ENCODE measurements at places on chromosomes 12 and 14.

- DNase-seq: no peak
Observed at GRCh38 chr12:71768900-71769299, 14.2 kb downstream of the RAB21 start.

GRCh38 chr12:14910090-14910915 is 24.6 kb upstream of the MGP start:
- DNase-seq: no peak

DNA sequence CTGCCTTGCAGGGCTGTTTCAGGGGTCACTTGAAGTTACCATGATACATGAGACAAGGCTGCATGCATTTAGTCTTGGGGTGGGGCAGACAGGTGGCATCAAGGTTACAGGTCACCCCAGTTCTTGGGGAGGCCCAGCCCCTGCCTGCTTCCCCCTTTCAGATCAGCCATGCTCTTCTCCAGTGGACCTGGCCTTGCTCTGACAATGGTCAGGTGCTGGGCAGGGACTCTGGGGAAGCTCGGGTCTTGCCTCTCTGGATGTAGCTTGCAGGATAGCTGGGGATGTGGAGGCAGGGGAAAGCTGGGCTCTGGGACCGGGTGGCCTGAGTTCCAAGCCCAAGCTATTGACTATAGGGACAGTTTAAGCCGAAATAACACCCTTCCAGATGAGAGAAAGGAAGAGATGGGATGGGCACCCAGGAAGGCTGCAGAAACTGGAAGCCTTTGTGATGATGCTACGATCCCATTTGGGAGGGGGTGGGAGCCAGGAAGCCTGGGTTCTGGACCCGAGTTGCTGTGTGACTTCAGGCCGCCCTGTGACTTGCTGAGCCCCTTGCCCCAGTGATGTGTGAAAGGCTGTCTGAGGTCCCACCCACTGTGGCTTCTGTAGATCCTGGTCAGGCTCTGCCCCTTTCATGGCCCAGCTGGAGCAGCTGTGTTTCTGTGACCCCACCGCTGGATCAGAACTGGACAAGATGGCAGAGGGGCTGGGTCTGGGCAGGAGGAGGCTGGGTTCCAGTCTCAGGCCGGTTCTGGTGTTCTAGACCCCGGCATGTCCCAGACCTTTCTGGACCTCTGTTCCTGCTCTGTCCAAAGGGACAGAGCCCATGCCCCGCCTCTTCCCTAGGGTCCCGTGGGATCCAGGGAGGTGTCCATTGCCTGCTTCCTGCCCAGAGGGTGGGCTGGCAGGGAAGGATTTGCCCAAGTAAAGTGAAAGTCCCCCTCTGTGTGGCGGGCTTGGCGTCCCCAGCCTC is 2.1 kb downstream of the TNFAIP2 start:
- DNase-seq: no peak

DNA sequence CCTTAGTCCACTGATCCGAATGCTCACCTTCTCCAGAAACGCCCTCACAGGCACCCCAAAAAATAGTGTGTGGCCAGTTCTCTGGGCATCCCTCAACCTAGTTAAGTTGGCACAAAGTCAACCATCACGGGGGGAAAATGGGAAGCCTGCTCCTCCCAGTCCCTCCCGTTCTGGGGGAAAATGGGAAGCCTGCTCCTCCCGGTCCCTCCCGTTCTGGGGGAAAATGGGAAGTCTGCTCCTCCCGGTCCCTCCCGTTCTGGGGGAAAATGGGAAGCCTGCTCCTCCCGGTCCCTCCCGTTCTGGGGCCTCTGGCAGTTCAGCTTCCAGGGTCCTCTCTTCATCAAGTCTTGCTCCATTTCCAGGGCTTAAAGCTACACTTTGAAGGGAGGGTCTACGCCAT is 106.1 kb downstream of the RIMBP2 start:
- no peak for DNase-seq

GRCh38 chr14:101489092-101489760 is 72.1 kb upstream of the DIO3 start:
- DNase-seq: no peak
